Type B pancreatic cell (in vitro differentiated cells): ENCODE measurements at places on chromosomes 5 and 9. TPM values are rescaled to one million over a fixed set of nuclear protein-coding genes. Genes with fewer than 3 reads are reported as not detected.

- peak overlapping the region; percentile 88 for H3K27ac ChIP-seq
- H3K4me3 ChIP-seq = peak overlapping the region; percentile 91
- peaks cover 5% of the 10 kb centered on the region for H3K4me1 ChIP-seq
- H3K27me3 ChIP-seq = peaks cover 15% of the 10 kb centered on the region
- no peaks in the 10 kb centered on the region for H3K36me3 ChIP-seq
These were observed 5.6 kb upstream of the IRF1 start for GRCh38 chr5:132496191-132496630.

DNA sequence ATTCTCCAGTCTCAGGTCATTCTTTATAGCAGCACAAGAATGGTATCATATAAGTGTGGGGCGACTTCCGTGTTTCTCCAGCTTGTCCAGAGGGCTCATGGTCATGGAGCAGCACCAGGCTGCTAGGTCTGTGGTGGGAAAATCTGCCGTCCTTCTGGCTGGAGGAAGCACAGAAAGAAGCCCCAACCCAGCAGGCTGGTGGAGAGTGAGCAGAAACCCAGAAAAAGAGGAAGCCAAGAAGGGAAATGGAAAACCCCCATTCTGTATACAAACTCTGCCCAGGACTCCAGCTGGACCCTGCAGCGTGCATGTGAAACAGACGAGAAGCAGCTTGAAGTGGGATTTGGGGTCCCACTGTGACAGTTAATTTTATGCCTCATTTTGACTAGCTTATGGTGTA, 34.3 kb upstream of the OLFM1 start:
- H3K27ac ChIP-seq = no peak overlapping the region
- peaks cover 44% of the 10 kb centered on the region for H3K27me3 ChIP-seq
- H3K4me3 ChIP-seq = no peak overlapping the region

TMEM141 gene
- 62.3 and 98.6 TPM in 2 replicates for total RNA-seq

PTPRD gene
- 24.3 and 197 TPM in 2 replicates for total RNA-seq

TOPORS gene
- 16.7 and 18.4 TPM in 2 replicates for total RNA-seq

GRCh38 chr5:145236983-145237382, 598.2 kb downstream of the PRELID2 start:
- H3K36me3 ChIP-seq = no peaks in the 10 kb centered on the region
- no peaks in the 10 kb centered on the region for H3K4me1 ChIP-seq
- no peak overlapping the region for H3K27ac ChIP-seq
- H3K27me3 ChIP-seq = peaks cover 5% of the 10 kb centered on the region
- H3K4me3 ChIP-seq = no peak overlapping the region

- peaks cover 44% of the 10 kb centered on the region for H3K36me3 ChIP-seq
- no peak for DNase-seq
- peak overlapping the region; percentile 15 for H3K4me3 ChIP-seq
- H3K27me3 ChIP-seq = no peaks in the 10 kb centered on the region
- H3K27ac ChIP-seq = no peak overlapping the region
These were observed 3.4 kb downstream of the CAMSAP1 start for GRCh38 chr9:135903786-135904520.

DNA sequence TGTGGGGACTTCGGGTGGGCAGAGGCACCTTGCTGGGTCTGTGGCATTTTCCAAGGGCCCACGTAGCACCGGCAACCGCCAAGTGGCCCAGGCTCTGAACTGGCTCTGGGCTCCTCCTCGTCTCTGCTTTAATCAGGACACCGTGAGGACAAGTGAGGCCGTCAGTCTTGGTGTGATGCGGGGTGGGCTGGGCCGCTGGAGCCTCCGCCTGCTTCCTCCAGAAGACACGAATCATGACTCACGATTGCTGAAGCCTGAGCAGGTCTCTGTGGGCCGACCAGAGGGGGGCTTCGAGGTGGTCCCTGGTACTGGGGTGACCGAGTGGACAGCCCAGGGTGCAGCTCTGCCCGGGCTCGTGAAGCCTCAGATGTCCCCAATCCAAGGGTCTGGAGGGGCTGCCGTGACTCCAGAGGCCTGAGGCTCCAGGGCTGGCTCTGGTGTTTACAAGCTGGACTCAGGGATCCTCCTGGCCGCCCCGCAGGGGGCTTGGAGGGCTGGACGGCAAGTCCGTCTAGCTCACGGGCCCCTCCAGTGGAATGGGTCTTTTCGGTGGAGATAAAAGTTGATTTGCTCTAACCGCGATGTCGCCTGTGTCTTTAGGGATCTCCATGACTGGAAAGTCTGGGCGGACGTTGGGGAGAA, 5.8 kb downstream of the DPP7 start:
- H3K4me1 ChIP-seq = no peaks in the 10 kb centered on the region
- no peak for DNase-seq
- no peak overlapping the region for H3K4me3 ChIP-seq
- H3K27ac ChIP-seq = no peak overlapping the region
- H3K36me3 ChIP-seq = peaks cover 5% of the 10 kb centered on the region

DNA sequence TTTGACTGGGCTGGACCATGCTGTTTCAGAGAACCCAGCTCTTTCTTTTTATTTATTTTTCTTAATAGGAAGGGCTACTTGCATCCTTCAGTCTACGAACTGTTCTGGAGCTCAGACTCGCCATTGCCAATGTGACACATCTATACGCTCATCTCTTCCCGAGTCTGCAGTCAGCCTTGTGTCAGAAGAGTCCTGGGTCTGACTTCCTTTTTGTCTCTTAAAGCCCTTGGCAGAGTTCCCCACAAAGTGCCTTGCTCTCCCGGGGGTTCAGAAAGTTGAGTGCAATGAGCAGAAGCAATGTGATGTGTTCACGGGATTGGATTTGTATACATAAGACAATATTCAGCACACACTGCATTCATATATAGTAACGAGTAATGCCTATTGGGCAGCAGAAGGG, 140.4 kb downstream of the ATPSCKMT start:
- peaks cover 3% of the 10 kb centered on the region for H3K27me3 ChIP-seq
- no peaks in the 10 kb centered on the region for H3K36me3 ChIP-seq
- no peak overlapping the region for H3K27ac ChIP-seq
- H3K4me1 ChIP-seq = peaks cover 6% of the 10 kb centered on the region

SLIT3 gene
- total RNA-seq = 17.0 and 56.6 TPM in 2 replicates

DNA sequence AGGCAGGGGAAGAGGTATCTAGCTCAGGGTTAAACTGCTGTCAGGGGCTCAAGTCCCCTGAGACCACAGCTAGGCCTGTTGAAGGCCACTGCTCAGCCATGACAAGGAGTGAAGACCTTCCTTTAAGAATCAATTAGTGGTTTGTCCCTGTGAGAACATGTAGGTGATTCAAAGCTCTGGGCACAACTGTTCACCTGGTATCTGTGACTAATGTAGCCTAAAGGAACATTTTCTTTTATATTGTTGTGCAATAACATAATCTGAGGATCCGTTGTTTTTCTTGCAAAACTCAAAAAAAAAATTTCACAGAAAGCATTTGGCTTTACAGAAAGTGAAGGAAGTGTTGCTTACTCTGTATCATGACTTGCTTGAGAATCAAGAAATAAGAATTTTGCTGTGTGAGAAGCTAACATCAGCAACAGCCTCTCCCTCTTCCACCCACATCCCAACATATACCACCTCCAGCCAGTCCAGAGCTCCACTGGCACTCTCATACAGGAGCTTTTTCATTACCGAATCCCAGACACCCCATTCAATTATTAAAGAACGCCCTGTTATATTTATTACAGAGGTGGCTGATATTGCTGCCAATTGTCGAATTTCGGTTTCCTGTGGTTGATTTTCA, 807.0 kb downstream of the TLE4 start:
- no peaks in the 10 kb centered on the region for H3K27me3 ChIP-seq
- no peak overlapping the region for H3K27ac ChIP-seq
- no peak overlapping the region for H3K4me3 ChIP-seq
- H3K4me1 ChIP-seq = no peaks in the 10 kb centered on the region
- no peaks in the 10 kb centered on the region for H3K36me3 ChIP-seq

DNA sequence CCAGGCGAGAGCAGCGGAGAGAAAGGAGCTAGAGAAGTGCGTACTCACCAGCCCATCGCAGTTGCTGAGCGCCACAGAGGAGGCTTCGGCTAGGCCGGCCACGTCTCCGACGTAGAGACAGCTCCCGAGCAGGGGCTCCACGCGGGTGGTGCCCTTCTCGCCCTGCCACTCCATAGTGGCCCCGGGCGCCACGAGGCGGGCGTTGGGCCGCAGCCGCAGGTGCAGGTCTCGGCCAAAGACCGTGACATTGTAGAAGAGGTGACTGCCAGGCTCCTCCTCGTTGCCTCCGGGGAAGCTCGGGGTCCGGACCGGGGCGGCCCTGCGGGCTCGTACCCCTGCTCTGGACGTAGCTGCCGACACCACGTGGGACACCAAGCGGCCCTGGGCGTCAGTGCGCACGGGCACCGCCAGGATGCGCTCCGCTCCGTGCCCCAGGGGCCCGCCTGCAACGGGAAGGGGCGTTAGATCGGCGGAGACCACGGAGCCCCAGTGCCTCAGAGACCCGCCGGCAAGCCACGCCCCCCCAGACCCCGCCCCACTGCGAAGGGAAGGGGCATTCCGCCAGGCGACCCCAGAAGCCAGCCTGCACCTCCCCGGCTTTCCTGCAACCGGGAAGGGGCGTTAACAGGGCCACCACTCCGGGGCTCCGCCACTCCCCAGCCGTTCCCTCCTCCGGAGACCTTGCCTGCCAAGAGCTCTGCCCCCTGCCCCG, 1.4 kb downstream of the ADAMTS2 start:
- no peak overlapping the region for H3K27ac ChIP-seq
- peaks cover 8% of the 10 kb centered on the region for H3K4me1 ChIP-seq
- H3K4me3 ChIP-seq = peak overlapping the region; percentile 84
- peaks cover 63% of the 10 kb centered on the region for H3K27me3 ChIP-seq
- DNase-seq = peak; percentile 79

TLE4 gene
- 77.7 and 83.5 TPM in 2 replicates for total RNA-seq

DNA sequence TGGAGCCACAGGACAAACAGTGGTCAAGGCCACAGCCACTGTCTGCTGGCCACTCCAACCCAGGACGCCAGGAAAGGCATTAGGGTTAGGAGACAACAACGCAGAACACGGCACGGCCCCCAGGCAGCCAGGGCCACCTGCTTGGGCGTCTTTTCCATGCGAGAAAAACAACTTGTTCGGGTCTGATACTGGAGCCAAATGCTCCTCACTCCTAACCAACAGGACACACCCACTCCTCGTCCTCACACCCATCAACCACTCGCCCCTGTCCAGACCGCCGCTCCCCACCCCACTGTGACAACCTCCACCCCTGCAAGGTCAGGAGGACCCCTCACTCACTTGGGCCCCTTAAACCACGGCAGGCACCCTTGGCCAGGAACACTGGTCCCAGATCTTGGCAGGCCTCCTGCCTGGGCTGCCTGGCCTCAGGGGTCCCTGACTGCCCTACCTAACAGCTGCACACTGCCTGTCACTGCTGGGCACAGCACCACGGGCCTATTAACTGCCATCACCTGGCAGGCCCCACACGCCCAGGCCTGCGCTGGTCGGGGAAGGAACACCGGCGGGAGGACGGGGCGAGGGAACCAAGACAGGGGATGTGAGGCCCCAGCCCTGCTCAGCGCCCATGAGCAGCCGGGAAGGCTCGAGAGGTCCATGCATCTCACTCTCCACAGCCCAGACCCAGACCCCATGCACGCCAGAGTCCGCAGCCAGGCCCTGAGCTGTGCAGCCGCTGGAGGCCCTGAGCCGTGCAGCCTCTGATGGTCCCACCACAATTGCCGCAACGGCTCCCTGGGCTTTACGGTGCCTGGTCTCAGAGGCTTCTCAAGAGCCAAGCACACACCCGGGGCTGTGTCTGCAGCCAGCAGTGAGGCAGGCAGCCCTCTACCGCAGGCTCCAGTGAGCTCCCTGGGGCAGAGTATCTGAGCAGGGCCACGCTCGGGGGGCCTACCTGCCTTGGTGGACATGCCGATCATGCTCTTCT, 13.8 kb downstream of the CLPTM1L start:
- H3K4me3 ChIP-seq = no peak overlapping the region
- H3K4me1 ChIP-seq = peaks cover 6% of the 10 kb centered on the region
- no peaks in the 10 kb centered on the region for H3K27me3 ChIP-seq

- H3K27ac ChIP-seq = no peak overlapping the region
- DNase-seq = no peak
- H3K4me1 ChIP-seq = peaks cover 14% of the 10 kb centered on the region
- no peak overlapping the region for H3K4me3 ChIP-seq
These were observed 116.6 kb upstream of the BNC2 start for GRCh38 chr9:16987026-16987425.

DNA sequence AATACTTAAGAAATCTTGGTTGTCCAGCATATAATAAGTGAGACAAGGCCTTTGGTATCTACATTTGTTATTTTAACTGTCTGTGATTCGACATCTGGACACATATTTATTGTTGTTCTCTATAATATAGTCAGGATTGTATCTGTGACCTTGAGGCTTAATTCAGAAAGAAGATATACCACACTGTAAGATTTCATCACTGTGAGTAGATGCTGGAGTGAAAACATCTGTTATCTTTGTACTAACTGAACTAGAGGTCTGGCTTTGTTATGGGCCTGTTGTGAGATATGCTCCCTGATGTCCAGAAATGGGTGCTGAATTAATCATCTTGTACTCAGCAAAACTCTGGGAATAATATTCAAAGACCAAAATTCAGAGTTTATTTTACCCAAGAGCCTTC, 148.5 kb downstream of the ISOC1 start:
- H3K36me3 ChIP-seq = no peaks in the 10 kb centered on the region
- no peak for DNase-seq
- H3K27me3 ChIP-seq = no peaks in the 10 kb centered on the region

DNA sequence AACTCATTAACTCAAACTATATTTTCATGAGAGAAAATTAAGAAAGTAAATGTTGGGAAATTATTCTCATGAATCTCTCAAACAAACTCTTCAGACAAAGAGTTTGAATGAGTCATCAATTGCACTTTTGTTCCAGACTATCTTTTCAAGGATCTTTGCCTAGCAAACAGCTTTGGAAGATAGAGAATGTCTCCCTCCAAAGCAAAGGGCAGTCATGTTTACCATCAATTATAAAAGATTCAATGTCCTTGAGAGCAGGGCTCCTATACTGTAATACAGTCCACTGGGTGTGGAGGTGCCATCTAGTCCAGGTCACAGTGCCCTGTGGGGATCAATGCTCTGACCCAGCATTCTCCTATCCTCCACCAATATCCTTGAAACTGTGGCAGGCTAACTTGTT, 1429.3 kb downstream of the EFNA5 start:
- no peaks in the 10 kb centered on the region for H3K36me3 ChIP-seq
- no peaks in the 10 kb centered on the region for H3K27me3 ChIP-seq
- no peak overlapping the region for H3K27ac ChIP-seq
- no peak for DNase-seq
- H3K4me3 ChIP-seq = no peak overlapping the region

- H3K36me3 ChIP-seq = no peaks in the 10 kb centered on the region
- H3K27ac ChIP-seq = no peak overlapping the region
- no peaks in the 10 kb centered on the region for H3K27me3 ChIP-seq
- H3K4me1 ChIP-seq = no peaks in the 10 kb centered on the region
- DNase-seq = no peak
These were observed 18.8 kb downstream of the TICAM2 start for GRCh38 chr5:115583474-115583873.

GRCh38 chr9:117076571-117077290, 338.1 kb downstream of the ASTN2 start:
- DNase-seq = no peak
- H3K4me1 ChIP-seq = peaks cover 16% of the 10 kb centered on the region
- peak overlapping the region; percentile 15 for H3K27ac ChIP-seq

C7 gene
- 2.0 and 18.9 TPM in 2 replicates for total RNA-seq

PLCXD3 gene
- total RNA-seq = 5.6 and 7.4 TPM in 2 replicates
